Mesenteric fat pad (tissue), 1 donor: ENCODE measurements at places on chromosomes 5 and 9.
A peak's percentile ranks its signal among the peaks of the same experiment; 100 is the strongest.

DNA sequence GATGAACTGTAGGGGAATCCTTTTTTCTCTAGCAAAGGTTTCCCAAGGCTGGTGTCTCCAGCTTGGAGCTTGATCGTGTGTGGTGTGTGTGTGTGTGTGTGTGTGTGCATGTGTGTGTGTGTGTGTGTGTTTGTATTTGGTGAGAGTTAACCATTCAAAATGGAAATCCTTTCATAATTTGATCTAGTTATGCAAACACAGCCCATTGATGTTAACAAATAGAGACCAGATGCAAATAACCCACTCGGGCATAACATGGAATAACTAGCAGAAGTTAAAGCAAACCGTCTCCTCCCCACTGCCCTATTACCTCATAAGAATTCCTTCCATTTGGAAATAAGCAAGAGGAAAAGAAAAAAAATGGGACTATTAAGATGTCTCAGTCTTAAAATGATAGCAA, 24.9 kb upstream of the ZSWIM6 start:
- DNase-seq: no peak

- DNase-seq: no peak
Measured at GRCh38 chr5:62310426-62311143, 4.6 kb downstream of the KIF2A start.

DNA sequence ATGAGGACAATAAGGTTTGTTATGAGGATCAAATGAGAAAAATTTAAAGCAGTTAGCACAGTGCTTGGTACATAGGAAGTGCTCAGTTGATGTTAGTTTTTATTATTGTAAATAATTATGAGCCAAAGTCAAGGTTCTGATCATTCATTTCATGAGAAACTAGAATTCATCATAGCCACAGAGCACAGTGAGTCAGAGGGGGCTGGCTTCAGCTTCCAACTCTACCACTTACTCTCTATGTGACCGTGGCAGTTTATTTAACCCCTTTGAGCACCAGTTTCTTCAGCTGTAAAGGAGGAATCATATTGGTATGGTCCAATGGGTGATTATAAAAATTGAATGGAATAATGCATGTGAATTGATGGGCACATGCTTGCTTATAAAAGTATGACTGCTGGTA, 39.4 kb downstream of the KLHL3 start:
- no peak for DNase-seq

DNA sequence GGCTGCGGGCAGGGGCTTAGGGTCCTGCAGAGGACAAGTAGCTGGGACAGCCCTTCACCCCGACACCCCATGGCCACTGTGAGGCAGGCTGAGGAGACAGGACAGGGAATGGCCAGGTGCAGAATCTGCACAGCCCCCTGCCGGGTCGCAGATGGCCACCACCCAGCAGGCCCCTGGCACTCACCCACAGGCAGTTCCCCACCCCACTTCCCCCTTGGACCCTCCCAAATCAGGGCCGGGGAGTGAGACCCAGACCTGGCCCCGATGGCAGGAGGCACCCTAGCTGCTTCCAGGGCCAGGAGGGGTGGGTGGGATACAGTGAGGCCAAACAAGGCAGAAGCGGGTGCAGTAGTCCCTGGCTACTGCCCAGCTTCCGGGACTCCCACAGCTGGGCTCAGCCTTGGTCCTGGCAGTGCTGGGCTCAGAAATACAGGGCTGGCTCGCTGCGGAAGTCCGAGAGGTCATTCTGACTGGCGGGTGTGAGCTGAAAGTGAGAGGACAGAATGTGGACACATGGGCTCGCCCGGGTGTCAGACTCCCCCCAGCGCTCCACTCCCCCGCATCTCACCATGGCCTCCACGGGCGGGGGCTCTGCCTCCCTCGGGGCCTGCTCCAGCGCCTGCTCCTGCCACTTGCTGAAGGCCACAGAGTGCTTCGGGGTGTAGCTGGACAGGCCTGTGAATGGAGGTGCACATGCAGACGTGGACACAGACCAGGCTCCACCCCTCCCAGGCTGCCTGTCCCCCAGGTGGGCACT, 3.4 kb downstream of the SSNA1 start:
- DNase-seq: no peak

DNA sequence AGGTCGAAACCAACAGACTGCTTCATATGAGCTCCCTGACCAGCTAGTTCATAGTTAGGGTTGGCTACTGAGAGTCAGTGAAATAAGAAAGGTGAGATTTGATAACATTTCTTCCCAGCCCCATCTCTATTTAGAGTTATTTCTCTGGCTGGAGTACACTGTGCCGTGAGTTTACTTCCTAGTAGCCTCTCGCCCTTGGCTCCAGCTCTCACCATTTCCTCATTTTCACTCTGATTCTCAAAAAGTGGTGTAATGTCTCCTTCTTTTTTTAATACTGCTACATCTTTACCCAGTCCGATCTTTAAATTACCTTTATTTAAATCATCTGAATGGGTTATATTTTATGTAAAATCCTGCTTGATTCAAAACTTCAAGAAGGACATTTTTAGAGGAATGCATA, 100.4 kb upstream of the FAM174A start:
- no peak for DNase-seq

GRCh38 chr5:90473396-90474234, 956 bp downstream of the MBLAC2 start:
- DNase-seq: no peak

GRCh38 chr5:179311091-179311470, 34.2 kb downstream of the ADAMTS2 start:
- peak; percentile 86 for DNase-seq

- DNase-seq: no peak
Measured at GRCh38 chr9:121038804-121039203, 11.3 kb downstream of the C5 start.

GRCh38 chr9:90925581-90926257, 124.1 kb downstream of the SYK start:
- DNase-seq: no peak

GRCh38 chr5:148956477-148957385, 106.1 kb downstream of the SH3TC2 start:
- no peak for DNase-seq

DNA sequence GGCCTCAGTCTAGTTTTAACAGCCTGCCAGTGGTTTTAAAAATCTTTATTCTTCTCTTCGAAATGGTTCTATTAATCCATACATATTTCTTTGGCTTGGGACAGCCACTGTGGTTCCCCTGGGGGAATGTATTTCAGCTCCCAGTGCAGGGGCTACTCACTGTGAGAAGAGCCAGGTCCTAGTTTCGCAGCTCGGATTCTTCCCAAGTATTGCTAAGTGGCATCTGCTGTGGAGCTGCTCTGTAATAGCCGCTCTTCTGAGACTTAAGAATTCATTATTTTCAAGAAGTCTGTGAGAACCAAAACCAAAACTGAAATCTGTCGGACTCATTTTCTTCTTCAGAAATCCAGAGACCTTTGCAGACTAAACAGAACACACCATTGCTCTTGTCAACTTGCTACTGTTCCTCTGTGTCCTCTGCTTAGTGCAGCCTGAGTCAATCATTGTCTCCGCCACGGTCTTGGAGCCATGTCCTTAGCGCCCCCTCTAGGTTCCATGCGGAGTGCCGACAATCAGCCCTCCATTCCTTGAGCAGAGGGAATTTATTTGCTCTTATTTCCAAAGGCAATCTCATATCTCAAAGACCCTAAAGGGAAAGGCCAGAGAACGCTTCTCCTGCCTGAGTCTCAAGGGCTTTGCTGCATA, 478.2 kb downstream of the SPATA31D1 start:
- DNase-seq: no peak

- DNase-seq: no peak
Measured at GRCh38 chr5:21615195-21615765, 1237.9 kb downstream of the CDH12 start.

- no peak for DNase-seq
Measured at GRCh38 chr5:142472306-142472951, 147.6 kb upstream of the SPRY4 start.

DNA sequence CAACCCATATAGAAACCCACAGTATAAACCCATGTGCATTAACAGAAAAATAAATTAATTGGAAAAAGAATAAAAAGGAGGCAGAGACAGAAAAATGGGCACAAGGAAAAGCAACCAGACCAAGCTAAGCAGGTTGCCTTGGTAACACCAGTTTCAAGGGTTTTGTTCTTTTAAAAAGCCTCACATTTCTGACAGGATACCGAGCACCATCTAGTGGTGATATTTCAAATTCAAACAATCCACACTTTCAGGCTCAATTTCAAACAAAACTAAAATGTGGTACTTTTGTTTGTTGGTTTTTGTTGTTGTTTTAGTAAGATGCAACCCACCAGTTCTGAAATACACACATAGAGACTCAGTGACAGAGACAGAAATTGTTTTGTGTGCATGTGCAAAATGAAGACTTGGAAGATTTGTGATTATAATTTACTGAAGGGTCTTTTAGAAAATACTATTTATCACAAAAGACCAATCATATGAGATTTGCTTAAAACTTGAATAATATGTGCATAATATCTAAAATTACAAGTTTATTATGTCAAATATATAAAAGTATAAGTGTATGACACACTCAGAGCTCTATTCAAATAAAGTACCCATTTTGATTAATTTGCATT, 318.2 kb downstream of the SLCO4C1 start:
- no peak for DNase-seq

DNA sequence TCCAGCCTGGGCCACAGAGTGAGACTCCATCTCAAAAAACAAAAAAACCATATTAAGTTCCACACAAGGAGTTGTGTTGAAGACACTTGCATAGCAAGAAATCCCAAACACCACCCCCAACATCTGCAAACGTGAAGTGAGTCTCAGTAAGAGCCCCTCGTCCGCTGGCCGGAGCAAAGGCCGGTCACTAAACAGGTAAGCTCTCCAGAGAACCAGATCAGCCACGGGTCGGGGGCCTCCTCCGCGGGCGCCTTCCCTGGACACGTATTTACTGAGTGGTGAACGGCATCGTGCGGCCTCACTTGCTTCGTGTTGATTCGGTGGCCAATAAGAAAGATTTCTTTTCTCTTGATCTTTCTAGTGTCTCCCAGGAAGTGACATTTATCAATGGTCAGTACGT, 93.6 kb downstream of the MRPL36 start:
- DNase-seq: peak; percentile 83

DNA sequence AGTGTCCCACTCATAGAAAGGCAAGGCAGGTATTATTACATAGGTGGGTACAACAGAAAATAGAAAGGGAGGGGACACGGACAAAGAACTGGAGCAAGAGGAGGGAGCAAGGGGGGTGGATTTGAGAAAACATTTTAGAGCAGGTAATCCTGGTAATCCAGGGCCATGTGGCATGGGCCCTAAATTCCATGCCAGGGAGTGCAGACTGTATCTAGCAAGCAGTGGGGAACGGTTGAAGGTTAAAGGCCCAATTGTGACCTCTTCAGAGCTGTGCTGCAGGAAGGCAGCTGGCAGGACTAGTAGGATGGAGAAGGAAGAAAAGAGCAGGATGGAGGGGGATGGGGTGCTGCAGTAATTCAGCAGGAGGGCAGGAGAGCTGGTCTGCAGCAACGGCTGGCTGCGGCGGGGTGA, 75.2 kb downstream of the PDE6A start:
- DNase-seq: no peak

GRCh38 chr5:133079048-133079447, 27.2 kb downstream of the HSPA4 start:
- no peak for DNase-seq

DNA sequence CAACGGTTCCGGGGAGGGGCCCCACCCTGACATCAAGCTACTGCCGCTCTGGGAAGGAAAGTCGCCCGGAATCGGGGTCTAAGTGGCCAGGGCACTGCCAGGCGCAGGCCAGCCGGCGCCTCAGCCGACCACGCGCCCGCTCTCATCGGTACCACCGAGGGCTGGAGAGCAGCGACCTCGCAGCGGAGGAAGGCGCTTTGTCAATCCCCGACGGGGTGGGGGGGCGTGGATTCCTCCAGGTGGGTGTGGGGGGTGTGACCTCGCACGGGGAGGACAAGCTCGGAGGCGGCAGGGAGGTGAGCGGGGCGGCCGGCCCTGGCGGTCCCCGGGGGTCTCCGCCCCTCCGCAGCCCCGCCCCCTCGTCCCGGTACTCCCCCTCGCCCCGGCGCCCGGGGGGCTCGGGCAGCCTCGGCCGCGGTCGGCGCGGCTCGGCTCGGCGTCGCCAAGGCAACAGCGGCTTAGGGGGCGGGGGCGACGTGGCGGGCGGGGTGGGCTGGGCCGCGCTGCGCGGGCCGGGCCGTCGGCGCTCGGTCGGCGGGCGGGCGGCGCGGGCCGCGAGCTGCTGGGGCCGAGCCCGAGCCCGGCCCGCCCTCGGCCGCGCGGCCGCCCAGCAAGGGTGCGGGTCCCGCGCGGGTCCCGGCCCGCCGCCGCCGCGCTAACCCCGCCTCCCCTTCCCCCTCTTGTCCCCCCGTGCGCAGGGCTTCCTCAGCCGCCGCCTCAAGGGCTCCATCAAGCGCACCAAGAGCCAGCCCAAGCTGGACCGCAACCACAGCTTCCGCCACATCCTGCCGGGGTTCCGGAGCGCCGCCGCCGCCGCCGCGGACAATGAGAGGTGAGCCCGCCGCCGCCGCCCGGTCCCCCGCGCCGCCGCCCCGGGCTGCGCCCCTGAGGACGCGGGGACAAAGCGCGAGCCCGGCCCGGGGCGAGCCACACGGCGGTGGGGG, 47.5 kb downstream of the DAB2IP start:
- DNase-seq: no peak

- no peak for DNase-seq
Measured at GRCh38 chr5:17169507-17169906, 47.9 kb upstream of the BASP1 start.

DNA sequence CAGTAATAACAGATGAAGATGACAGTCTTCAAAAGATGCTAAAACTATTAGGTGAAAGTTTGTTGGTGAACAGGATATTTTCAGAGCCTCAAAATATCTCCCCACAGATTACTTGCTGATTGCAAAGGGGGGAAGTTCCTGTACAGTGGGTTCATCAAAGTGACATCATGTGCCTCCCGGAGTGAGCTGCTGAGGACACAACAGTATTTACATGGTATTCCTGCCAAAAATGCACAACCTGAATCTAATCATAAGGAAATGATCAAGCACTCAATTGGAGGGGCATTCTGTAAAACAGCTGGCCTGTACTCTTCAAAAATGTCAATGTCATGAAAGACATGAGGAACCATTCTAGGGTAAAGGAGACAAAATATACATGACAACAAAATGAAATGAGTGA, 18.9 kb upstream of the GLIS3 start:
- no peak for DNase-seq

- no peak for DNase-seq
Measured at GRCh38 chr5:4087110-4087509, 491.5 kb downstream of the IRX1 start.
